Ureter (tissue), 1 donor: ENCODE measurements at places on chromosomes 5 and 9. TPM values are rescaled to one million over a fixed set of nuclear protein-coding genes. Genes with fewer than 3 reads are reported as not detected.

Gene NEURL1B
- 35.0 TPM for total RNA-seq

Gene PRUNE2
- 93.1 TPM for total RNA-seq

Gene ELAVL2
- total RNA-seq, result 0.29 TPM

Gene CRAT
- 42.1 TPM for total RNA-seq

Gene SHISAL2B
- total RNA-seq, result not detected
